Stimulated activated CD4-positive, alpha-beta T cell treated with anti-CD3 and anti-CD28 coated beads, Interleukin-4, amount 100 ng/mL, for 1 hour (primary cell): ENCODE measurements at places on chromosomes 7 and 10.
A peak's percentile ranks its signal among the peaks of the same experiment; 100 is the strongest.

DNA sequence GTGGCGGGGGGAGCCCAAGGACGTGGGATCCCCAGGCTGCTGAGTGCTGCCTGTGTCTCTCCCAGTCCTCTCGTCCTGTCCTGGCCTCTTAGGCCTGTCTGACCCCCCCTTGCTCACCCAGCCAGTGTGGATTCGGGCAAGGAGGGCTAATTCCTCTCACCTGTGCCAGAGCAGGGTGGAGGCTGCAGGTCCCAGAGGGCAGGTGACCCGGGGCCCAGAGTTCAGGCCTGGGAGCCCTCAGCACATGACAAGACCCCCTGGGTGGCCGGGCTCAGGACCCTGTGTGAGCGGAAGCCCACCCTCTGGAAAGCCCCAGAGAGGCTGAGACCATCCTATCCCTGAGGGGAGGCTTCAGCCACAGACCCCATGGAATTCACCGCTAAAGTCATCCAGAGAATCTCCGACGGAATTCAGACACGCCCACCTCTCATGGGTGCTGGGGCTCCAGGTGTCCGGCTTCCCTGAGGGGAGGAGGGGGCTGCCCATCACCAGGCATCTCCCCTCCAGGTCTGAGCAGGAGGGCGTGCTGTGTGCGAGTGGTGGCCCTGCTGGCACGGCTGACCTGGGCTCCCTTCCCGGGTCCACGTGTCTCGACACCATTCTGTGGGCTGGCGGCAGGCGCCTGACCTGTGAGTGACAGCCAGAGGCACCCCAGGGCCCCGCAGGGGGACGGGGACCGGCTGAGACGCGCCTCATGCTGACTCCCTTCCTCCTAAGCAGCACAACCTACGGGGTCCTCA, 5.0 kb downstream of the KNDC1 start:
- no peak for DNase-seq

DNA sequence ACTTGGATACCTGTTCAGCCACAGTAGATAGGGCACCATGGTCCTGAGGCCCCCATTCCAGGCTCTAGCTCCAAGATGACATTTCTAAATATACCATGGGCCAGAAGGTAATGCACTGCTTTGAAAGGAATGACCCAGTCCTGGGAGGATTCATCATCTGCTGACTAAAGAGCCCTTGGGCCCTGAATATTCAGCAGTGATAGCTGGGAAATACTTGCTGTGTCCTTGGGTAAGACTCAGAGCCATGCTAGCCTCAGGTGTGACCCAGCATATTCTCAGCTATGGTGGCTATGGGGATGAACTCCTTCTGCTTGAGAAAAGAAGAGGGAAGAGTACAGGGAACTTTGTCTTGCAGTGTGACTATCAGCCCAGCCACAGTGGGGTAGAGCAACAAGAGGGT, 21.3 kb upstream of the AGR2 start:
- no peak for DNase-seq

DNA sequence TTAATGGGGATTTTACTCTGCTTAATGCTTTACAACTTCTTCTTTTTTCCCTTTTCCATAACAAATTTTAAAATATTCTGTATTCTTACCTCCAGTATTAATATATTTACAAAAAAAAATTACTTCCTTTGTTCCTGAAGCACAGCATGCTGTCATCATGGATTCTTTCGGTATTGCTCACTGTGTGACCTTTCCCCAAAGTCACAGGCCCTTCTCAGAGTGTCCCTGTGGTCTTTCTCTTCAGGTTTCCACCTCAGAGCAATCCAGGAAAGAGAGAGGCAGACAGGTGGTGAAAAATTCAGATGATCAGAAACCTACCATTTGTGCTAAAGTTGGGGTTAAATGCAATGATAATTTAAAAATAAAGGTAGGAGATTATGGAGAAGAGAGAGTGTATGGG, 13.0 kb downstream of the AOAH start:
- no peak for DNase-seq

- DNase-seq, result peak; percentile 62
These were observed 56.3 kb upstream of the MDFIC start for GRCh38 chr7:114865564-114865963.

DNA sequence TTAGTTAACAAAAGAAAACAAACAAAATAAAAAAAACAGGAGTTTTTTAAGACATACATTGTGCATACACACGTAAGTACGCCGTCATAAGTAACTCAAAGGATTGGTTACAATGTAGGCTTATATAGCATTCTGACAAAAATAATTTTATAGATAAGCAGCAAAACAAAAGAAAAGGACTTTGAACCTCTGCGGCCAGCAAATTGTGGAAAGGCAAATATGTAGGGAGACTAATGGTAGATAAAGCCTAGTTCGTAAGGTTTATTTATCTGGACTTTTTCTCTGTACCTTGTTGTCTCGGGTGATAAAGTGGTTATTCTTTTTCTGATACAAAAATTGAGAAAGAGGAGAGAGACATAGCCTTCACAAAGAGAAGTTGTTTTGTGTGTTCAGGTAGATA, 891.9 kb downstream of the CNTNAP2 start:
- DNase-seq, result no peak

DNA sequence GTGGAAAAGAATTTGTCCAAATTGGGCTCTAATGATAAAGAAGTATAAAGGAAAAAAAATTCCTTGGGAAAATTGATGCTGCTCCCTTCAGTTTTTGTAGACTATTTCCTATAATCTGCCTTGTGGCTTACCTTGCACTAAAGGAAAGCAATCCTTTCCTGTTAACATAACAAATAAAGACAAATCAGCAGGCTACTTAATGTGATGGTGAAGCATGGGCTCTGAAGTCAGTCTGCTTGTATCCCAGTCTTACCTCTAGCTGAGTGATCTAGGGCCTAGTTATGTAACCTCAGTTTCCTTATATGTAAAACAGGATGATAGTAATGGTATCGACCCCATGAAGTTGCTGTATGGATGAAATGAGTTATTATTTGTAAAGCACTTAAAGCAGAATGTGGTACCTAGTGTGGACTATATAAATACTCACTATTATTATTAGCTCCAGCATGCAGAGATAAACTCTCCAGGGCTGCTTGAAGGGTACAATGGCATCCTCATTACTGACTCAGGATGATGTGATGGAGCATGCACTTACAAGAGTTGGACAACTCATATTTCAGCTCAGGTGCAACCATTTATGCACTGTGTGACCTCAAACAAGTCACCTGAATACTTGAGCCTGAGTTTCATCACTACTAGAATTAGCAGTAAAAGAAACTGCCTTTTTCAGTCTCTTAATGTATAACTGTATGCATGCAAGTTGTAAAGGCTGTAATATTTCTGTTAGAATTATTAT, 156.1 kb downstream of the DKK1 start:
- DNase-seq, result no peak

DNA sequence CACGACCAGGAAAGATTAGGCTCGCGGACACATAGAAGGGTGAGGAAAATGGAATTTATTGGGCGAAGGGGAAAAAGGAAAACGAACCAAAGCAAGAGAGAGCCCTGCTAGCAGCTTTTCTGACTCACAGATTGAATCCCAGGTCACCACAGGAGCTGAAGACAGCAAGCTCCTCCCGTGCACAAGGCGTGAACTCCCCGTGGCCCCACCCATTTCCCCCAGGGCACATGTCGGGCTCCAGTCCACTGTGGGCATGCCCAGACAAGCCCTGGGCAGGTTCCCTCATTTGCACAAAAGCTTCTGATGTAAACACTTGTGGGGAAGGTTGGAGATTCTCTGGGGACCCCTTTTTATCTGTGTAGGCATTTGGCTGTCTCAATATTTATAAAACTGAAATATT, 582.4 kb downstream of the SUGCT start:
- no peak for DNase-seq

GRCh38 chr7:142898377-142899170, 13.0 kb upstream of the TRPV6 start:
- DNase-seq, result no peak

DNA sequence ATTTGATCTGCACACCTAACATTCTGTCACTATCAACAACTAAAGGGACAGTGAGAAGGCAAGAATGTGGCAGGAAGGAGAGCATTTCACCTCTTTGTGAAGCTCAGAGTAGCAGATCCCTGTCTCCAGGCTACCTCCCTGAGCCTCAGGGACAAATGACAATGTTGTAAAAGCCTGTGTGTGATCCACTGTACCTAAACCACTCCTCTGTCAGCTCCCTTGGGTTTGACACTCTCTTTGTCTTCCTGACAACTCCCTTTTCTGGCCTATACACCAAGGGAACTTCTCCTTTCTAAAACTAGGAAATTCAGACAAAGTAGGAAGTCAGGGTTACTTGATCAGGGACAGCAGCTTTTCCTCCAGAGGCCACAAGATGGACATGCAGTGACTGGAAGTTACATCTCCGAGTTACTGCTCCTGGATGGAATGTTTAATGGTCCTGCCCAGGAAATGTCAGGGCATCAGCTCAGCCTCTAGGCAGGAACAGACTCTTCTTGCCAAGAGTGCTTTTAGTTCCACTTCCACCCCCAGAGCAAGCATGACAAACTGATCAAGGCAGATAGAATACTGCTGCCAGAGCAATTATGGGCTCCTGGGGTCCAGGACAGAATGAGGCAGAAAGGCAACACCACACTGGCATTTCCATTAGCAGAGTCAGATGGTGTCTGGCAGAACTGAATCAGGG, 1014.5 kb upstream of the LRRTM3 start:
- DNase-seq, result no peak

GRCh38 chr10:24415455-24416125, 206.7 kb downstream of the KIAA1217 start:
- no peak for DNase-seq

GRCh38 chr10:79285315-79286197, 61.7 kb upstream of the PPIF start:
- DNase-seq, result peak; percentile 20

GRCh38 chr10:25944771-25945170, 10.7 kb downstream of the MYO3A start:
- DNase-seq, result no peak

GRCh38 chr7:99040104-99040958, 103.6 kb downstream of the SMURF1 start:
- DNase-seq, result peak; percentile 50

GRCh38 chr7:98702021-98702420, 84.9 kb downstream of the NPTX2 start:
- DNase-seq, result no peak

GRCh38 chr7:155830961-155831806, 18.9 kb upstream of the SHH start:
- no peak for DNase-seq

DNA sequence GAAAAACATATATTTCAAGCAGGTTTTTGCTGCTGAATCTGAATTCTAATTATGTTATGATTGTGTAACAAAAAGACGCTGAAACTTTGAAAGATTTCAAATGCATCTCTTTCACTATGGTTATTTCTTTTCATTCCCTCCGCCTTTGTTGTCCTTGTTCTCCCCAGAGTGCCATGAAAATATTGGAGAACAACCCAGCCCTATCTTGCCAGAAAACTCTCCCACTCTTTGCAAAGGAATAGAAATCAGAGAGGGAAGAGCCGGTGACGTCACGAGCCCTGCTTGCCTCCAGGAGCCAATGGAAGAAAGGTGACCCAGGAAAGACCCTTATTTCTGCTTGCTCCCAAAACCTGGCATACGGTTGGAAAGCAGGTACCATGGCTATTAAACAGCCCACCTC, 3.4 kb downstream of the GFRA1 start:
- DNase-seq, result no peak

- no peak for DNase-seq
These were observed 23.5 kb upstream of the NKX6-2 start for GRCh38 chr10:132809232-132810140.

- DNase-seq, result no peak
These were observed 123.3 kb downstream of the CDH23 start for GRCh38 chr10:71520042-71520441.

- DNase-seq, result no peak
These were observed 5.0 kb upstream of the AQP1 start for GRCh38 chr7:30906515-30907240.

- no peak for DNase-seq
These were observed 34.4 kb downstream of the UNC5B start for GRCh38 chr10:71246591-71247413.

GRCh38 chr10:107104026-107104652, 60.4 kb downstream of the SORCS1 start:
- no peak for DNase-seq

DNA sequence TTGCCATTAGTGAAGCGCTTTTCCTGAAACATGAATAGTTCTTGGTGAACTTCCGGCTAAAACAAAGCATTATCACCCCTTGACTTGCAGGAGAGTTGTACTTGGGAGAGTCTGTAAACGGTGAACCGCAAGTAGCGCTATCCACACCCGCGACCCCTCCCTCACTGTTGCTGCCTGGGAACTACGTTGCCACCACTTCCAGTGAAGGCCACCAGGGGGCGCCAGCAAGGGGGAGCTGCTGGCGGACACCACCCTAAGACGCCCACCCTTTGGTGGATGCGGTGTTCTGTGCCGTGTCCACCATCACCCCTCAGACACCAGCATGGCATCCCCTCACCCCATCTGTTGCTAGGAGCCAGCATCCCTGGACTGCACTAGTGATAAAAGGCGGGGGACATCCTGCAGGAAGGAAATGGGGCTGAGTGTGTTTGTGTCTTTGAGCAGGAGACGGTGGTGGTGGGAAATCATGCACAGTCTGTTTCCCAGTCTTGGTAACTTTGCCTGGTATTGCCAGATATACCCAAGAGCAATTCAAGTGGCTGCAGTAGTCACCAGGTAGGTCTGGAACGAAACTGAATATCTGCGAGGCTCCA, 298.2 kb downstream of the FRMD4A start:
- peak; percentile 60 for DNase-seq

GRCh38 chr7:157480371-157481050, 143.7 kb downstream of the DNAJB6 start:
- DNase-seq, result no peak

DNA sequence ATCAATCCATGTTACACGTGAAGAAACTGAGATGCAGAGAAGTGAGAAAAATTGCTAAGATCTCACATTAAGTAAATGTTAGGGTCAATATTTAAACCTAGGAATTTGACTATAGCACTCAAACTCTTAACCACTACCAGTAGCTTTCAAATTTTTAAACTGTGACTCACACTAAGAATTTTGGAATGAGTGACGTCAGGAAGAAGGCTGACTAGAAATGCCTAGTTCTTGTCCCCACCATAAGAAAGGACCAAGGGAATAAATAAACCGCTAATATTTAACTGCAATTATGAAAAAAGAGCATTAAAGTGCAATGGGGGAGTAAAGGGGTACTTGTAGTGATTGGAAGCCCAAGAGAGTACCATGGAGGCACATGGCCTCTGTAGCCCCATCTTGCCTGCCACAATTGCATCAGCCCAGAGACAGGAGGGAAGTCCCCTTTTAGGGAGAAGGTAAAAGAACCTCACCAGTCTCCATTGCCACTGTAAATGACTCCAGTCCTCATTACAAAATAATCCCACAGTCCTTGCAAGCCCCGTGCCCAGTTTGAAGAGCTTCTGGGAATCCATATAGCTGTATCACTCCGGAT, 3.5 kb upstream of the AKR1B1 start:
- DNase-seq, result no peak

GRCh38 chr10:26215935-26216584, 514 bp upstream of the GAD2 start:
- peak; percentile 26 for DNase-seq

DNA sequence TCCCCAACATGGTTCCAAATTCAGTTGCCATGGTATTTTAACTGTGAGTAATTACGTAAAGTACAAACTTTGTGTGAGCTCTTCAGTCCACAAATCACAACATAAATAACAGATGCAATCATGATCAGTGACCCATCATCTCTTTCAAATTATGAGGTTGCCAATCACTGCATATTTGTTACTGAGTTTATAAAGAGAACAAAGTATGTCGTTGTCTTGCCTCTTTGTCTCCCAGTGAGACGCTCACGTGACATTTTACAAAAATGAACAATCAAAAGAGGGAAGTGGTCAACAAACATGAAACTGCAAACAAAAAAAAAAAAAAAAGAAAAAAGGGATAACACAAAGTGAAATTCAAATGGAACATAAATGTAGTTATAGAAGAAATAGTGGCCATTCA, 122.7 kb upstream of the PDSS1 start:
- no peak for DNase-seq
